ENCODE measurements at places on chromosomes 1 and 21.
A peak's percentile ranks its signal among the peaks of the same experiment; 100 is the strongest.

DNA sequence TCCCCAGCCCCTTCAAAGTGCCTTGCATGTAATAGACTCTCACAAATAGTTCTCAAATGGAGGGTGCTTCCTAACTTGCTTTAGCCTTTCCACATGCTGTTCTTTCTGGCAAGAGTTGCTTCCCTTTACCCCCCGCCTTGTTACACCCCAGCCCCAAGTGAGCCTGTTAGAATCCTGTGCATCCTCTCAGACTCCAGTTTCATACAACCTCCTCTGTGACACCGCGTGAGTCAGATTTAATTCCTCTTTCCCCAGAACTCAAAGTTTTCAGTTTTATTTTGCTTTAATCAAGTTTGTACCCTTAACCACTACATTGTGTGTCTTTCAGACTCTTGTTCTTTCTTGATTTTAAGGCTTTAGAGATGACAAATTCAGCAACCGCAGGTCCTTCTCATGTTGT, 234.5 kb upstream of the HOOK1 start:
- no peak for DNase-seq

- DNase-seq, result no peak
Observed at GRCh38 chr1:67652800-67653199, 32.2 kb upstream of the GADD45A start.

DNA sequence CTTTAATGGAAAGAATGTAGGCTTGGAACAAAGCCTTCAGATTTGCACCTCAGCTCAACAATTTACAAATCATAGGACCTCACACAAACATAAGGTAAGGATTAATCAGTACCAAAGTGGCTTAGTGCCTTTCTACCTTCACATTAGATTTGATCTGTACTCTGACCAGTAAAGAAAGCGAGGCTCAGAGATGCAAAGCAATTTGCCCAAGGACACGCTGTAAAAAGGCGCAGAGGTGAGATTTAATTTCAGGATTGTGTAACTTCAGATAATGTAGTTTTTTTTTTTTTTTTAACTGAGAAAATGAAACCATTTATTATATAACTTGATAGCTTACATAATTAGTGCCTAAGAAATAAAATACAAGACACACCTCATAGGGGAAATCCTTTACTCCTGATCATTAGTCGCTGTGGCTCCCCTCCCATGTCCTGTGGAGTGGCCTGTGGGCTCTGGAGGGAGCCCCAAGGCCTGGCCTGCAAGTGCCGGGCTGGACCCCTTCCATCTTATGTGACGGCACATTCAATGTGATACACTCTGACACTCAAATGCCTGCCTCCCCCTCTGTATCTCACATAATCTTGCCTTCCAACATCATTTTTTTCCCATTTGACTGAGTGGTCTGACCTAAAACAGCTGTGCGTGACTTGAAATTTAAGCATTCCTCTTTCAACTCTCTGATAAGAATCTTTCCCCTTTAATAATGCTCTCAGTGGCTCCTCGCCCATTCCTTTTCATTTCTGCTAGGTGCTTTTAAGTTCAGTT, 426.5 kb upstream of the DAB1 start:
- no peak for DNase-seq

GRCh38 chr1:47565092-47565491, 127.2 kb downstream of the FOXD2 start:
- no peak for DNase-seq

DNA sequence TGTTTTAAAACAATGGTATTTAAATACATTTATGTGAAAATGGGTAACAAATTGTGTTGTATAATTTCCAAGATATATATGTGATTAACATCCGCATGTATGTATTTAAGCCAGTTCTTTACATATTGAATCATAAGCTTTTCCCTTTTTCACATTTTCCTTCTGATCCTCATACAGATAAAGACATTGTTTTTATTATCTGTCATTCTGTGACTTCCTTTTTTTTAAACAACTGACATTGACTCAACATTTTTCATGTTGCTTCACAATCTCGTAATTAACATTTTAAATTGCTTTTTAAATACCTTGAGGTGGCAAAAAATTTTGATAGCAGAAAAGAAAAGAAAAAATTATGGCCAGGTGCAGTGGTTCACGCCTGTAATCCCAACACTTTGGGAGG, 1.4 kb downstream of the STXBP3 start:
- DNase-seq, result no peak

GRCh38 chr1:83960669-83961277, 38.2 kb downstream of the TTLL7 start:
- no peak for DNase-seq

- DNase-seq, result no peak
Observed at GRCh38 chr1:56561227-56562019, 17.9 kb downstream of the PLPP3 start.

GRCh38 chr1:214808845-214809460, 206.0 kb downstream of the CENPF start:
- no peak for DNase-seq

GRCh38 chr1:40979241-40980067, at the start of gene CTPS1:
Gene CTPS1 (plus strand): TSS chr1:40979696. CDS start chr1:40983291, 3,595 bp downstream.
- DNase-seq, result peak; percentile 98

DNA sequence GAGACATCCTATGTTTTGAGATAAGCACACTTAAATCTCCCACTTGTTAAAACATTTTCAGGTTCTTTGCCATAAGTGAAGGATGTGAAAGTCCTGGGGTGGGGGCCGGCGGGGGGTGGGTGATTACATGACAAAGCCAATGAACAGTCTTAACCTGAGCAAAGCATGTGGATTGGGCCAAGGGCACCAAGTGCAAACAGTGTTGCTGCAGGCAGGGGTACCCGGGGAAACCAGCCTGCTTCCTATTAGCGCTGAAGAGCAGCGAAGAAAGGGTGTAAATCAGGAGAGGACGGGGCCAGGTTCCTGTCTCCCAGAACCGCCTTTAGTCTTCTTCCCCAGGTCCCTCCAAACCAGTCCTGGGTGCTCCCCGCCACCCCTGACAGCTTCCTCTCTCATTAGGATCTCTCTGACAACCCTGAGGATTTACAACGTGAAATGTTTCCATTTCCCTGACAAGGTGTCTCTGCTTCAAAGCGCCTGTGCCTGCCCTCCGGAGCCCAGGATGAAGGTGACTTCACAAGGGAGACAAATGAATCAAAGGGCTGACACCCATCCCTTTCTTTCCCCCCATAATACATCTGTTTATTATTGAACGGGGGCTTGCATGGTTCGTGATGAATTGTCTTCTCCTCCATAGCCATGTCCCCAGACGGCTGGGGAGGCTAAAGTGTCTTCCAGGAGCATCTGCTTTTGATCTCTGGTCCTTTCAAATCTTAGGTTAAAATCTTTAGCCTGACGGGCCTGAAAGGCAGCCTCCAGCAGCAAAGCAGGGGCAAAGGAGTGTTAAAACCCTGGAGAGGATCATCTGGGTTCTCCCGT, 109.5 kb downstream of the TRABD2B start:
- no peak for DNase-seq

GRCh38 chr1:178397678-178398077, 99.1 kb downstream of the CLEC20A start:
- DNase-seq, result no peak

DNA sequence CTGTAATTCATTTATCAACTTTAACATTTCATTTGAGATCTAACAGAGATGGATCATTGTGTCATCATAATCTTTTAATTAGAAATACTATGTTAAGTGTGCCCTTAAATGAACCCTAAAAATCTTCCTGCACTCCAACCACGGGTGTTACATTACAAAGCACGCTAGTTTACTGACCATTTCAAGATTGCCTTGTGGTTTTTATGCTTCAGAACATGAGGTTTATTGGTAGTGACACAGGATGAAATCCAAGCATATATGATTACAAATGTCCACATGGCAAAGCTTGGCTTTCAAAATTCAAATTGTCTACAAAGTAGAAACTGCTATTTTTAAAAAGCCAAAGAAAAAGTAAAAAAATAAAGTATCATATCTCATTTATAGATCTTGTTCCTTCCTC, 190.4 kb upstream of the USP25 start:
- no peak for DNase-seq

GRCh38 chr1:24693827-24694379, 50.8 kb downstream of the SRRM1 start:
- no peak for DNase-seq

DNA sequence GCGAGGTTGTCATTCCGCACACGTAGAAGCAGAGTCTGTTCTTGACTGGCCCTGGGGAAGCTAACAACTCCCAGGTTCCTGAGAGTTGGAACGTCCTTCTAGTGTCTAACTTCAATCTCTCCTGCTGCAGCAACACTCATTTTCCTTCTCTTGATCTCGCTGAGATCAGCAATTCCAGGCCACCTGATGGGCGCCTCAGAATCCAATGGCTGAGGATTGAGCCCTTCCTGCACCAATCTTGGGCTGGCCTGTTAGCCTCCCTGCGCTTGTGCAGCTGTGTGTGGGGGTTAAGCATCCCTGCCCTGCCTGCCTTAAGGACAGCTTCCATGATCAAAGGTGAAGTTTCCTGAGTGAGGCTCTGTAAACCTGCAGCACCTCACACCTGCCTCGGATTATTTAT, 87.9 kb downstream of the SYT2 start:
- no peak for DNase-seq

- DNase-seq, result no peak
Observed at GRCh38 chr1:170009551-170009950, 64.9 kb downstream of the KIFAP3 start.

GRCh38 chr1:241639623-241640148, 483 bp downstream of the CHML start:
- DNase-seq, result peak; percentile 78

- DNase-seq, result peak; percentile 57
Observed at GRCh38 chr21:15289896-15290841, 225.4 kb upstream of the NRIP1 start.

GRCh38 chr1:158969855-158970254, 38.5 kb downstream of the PYHIN1 start:
- DNase-seq, result no peak

- DNase-seq, result peak; percentile 13
Observed at GRCh38 chr1:185846672-185847444, 112.7 kb downstream of the HMCN1 start.

DNA sequence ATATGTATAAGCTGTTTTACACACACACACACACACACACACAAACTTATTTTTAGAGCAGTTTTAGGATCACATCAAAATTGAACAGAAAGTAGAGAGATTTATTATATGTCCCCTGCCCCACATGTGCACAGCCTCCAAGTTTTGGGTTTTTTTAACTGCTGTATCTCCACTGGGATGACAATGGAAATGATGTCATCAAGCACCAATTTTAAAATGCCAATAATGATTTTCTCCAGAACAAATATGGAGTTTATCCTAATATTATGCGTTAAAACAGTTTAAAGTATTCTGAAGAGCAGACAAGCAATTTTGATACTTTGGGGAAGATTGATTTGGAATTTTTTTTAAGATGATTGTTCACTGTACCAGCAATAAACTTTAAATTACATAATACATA, 56.7 kb downstream of the GFI1 start:
- no peak for DNase-seq

- DNase-seq, result no peak
Observed at GRCh38 chr1:87826681-87827251, 498.1 kb downstream of the LMO4 start.

GRCh38 chr1:200706111-200706814, 32.4 kb upstream of the CAMSAP2 start:
- no peak for DNase-seq

GRCh38 chr1:174968750-174969244, 30.9 kb upstream of the CACYBP start:
- no peak for DNase-seq

DNA sequence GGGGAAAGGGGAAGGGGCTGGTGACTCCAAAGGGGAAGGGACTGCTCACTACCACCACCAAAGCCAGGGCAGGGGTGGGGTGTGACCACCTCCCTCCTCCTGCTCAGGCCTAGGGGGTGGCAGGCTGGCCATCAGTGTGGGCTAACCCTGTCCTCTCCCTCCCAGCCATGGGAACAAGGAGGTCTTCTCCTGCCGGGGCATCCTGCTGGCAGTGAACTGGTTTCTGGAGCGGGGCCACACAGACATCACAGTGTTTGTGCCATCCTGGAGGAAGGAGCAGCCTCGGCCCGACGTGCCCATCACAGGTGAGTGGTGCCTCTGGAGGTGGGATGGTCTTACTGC, 5.7 kb downstream of the ZC3H12A start:
- no peak for DNase-seq

- no peak for DNase-seq
Observed at GRCh38 chr1:241717975-241718374, 65.9 kb downstream of the WDR64 start.

DNA sequence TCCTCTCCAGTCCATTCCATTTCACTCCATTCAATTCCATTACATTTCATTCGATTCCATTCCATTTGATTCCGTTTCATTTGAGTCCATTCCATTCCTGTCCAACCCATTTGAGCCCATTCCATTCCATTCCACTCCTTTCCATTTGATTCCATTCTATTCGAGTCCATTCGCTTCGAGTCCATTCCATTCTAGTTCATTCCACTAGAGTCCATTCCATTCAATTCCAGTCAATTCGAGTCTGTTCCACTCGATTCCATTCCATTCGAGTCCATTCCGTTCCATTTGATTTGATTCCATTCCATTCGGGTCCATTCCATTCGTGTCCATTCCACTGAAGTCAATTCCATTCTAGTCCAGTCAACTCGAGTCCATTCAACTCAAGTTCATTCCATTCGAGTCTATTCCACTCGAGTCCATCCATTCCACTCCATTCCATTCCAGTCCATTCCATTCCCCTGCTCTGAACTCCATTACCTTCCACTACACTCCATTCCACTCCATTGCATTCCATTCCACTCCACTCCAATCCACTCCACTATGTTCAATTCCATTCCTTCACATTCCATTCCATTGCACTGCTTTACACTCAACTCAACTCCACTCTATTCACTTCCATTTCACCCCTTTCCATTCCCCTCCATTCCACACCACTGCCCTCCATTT, 2569.4 kb upstream of the TPTE start:
- no peak for DNase-seq

DNA sequence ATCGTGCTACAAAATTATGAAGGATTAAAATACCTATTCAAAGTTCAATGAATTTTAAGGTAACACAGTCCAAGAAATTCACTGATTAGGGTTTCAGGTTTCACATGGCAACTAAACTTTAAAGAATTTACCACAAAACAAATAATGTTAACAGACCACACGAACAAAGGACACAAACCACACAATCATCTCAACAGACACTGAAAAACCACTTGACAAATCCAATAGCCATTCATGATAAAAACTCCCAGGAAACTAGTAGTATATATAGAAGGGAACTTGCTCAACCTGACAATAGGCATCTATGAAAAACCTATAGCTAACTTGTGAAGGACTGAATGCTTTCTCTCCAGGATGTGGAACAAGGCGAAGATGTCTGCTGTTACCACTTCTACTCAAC, 21.1 kb upstream of the SH2D5 start:
- no peak for DNase-seq
